AG08395 (cell line): ENCODE measurements at places on chromosomes 16 and 17.

GRCh38 chr17:7484067-7484918 is at the start of gene POLR2A:
POLR2A (plus strand) TSS chr17:7484366.
- peak; percentile 100 for DNase-seq

DNA sequence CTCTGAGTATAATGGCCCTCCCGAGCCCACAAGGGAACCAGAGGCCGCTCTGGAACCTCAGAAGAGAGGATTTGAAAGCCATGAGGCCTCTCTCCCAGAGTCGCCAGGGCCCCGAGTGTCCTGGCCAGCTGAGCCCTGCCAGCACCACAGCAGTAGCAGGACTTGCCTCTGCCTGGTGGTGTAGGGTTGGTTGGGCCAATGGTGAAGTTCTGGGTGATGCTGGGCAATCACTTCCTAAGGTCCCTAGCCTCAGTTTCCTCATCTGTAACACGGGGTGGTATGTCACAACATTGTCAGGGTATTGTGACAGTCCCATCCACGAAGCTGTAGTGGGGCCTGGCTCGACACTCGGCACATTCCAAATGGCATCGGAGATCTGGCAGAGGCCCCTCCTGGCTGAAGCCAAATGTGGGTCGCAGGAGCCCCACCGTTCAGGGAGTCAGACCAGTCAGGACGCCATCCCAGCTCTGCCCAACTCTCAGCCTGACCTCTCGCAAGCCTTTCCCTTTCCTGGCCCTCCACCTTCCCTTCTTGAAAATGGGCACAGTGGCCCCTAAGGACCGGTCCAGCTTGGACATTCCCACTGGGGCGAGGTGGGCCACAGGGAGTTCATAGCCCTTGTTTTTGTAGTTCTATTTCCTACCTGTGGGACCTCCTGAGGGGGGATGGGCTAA is 1.7 kb downstream of the NATD1 start:
- no peak for DNase-seq

DNA sequence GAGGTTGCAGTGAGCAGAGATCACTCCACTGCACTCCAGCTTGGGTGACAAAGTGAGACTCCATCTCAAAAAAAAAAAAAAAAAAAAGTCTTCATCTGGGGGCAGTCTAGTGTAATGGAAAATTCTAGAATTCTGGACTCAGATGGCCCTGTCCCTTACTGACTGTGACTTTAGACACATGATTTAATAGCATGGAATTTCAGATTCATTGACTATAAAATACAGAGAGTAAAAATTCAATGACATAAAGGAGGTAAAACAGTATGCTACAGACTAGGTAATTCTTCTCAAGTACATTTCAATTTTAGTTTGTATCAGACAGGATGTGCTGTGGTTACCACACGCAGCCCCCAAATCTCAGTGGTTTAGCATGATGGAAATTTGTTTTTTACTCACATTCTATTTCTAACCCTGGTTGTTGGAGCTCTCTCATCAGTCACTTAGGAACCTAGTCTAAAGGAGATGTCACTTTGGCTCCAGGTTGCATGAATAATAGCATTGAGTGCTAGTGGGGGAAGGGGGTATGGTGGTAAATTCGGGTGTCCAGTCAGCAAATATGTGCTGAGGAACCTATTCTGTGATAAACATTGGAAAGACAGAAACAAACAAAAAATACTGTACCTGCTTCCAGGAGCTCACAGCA is 444.0 kb downstream of the XYLT1 start:
- DNase-seq = no peak

- no peak for DNase-seq
Measured at GRCh38 chr16:7321661-7322060, 11.0 kb upstream of the RBFOX1 start.
